ENCODE measurements at places on chromosomes 6 and 20.

DNA sequence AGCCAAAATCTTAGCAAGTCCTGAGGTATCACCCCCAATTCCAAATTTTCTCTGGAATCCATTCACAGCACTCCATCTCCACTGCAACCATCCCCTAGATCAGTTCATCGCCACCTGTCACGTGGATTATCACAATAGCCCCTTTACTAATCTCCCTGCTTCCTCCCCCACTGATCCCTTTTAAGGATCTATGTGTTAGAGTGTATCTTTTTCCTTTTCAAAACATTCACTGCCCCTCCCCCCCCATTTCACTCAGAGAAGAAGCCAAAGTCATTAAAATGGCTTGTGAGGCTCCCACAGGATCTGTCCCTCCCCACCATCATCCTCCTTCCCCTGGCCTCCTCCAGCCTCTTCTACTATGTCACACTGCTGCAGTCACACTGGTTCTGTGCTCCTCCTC lies 18.4 kb upstream of the SPAG4 start:
- DNase-seq, result no peak

GRCh38 chr6:4402477-4402976 lies 267.2 kb upstream of the ECI2 start:
- DNase-seq, result peak; percentile 10

DNA sequence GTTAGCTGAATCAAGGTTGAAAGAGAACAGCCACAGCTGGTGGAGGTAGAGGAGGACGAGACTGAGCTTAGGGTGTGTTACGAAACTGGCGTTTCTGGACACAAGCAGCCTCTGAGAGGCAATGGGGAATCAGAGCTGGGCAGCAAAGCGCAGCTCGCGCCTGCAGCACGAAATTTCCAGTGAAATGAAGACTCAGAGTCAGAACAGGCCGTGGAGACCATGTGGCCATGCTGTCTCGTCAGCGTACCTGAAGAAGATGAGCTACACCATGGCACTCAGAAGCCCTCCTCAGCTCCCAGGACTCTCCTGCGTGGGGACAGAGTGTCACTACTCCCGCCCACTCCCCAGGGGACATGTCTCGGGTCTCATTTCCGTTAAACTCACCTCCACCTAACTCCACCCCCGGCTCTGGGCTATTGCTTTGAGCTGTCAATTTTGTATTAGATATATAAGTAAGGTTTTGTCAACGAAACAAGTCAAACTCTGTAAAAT lies 256.9 kb downstream of the ERMARD start:
- no peak for DNase-seq

GRCh38 chr6:136706430-136706829 lies 85.8 kb downstream of the MAP3K5 start:
- no peak for DNase-seq

- DNase-seq, result no peak
Observed at GRCh38 chr20:56205346-56205745, 43.2 kb upstream of the MC3R start.

DNA sequence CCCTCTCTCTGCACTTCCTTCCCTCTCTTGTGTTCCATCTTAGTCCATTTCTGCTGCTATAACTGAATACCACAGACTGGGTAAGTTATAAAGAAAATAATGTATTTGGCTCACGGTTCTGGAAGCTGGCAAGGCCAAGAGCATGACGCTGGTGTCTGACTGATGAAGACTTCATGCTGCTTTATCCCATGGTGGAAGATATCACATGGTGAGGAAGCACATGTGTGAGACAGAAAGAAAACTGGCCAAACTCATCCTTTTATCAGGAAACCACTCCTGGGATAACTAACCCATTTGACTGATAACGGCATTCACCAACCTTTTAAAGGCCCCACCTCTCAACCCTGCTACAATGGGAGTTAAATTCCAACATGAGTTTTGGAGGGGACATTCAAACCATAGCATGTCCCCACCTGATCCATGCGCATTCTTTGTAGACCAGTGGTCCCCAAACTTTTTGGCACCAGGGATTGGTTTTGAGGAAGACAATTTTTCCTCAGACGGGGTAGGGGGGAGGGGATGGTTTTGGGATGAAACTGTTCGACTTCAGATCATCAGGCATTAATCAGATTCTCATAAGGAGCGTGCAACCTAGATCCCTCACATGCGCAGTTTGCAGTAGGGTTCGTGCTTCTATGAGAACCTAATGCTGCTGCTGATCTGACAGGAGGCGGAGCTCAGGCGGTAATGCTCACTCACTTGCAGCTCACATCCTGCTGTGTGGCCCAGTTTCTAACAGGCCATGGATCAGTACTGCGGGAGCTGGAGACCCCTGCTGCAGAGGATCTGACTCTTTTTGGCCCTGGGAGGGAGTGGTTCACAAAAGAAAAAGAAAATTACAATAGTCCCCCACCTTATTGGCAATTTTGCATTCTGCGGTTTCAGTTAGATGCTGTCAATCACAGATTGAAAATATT lies 71.7 kb upstream of the RNF24 start:
- DNase-seq, result no peak

GRCh38 chr6:34176261-34177031 lies 30.6 kb upstream of the GRM4 start:
- DNase-seq, result no peak

- no peak for DNase-seq
Observed at GRCh38 chr20:9923648-9924047, 84.8 kb upstream of the PAK5 start.

DNA sequence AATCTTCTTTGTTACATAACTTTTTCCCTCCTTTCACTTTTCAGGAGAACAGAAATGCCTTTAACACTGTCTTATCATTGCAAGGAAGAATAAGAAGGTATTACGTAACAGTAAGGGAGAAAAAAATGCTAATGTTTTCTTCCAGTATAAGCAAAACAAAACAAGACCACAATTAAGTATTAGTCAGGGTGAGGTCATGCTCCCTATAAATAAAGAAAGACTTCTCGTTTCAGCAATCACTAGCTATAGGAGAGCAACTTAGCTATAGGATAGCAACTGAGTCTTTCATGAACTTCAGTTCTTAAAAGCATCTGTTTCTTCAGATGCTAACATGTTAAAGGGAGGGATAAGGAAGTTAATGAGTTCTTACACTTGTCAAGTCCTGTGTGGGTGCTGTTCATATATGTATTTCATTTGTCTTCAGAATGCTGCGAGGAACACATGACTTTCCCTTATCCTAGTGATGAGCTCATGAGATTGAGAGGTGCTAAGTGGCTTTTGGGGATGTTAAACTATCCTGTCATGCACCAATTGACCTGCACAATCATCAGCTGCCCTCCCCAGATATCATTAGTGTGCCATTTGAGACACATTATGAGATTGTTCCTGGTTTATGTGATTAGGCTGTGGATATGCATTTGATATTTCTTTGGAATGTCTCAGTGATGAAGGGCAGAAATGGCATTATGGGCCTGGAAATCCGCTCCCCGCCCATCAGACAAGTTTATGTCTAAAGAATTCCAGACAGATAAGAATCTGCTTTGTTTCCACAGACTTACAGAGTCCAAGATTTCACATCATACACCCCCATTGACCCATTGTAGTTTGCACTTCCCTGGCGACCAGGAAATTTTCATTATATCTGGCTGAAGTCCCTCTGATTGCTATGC lies 37.5 kb downstream of the LAMA4 start:
- no peak for DNase-seq

- DNase-seq, result no peak
Observed at GRCh38 chr6:134449781-134450180, 131.9 kb upstream of the SGK1 start.

- no peak for DNase-seq
Observed at GRCh38 chr6:144519426-144519825, 234.3 kb downstream of the UTRN start.

DNA sequence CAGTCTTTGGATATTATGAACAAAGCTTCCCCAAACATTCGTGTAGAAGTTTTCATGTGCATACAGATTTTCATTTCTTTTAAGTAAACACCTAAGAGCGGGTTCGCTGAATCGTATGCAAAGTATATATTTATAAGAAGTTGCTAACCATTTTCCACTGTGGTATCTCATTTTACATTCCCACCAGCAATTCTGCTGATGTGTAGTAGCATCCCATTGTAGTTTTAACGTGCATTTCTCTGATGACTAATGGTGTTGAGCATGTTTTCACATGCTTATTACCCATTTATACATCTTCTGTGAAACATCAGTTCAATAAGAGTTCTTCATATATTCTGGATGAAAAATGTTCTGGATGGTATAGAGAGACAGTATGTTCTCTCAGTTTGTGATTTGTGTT lies 97.4 kb downstream of the IYD start:
- no peak for DNase-seq

DNA sequence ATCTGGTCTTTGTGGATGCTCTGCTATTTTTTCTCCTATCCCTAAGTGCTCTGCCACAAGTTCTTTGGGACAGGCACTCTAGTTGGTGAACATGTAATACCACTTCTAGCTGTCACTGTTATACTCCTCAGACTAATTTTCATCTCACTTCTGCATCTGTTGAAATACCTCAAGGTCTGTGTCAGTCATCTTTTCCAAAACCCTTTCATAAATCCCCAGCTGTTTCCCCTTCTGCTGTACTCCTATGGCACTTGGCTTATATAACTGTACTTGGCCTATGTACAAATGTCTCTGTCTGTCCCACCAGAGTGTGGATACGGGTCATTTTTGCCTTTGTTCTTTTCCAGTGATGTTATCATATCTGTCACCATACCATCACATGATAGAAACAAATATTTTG lies 124.2 kb downstream of the FHL5 start:
- DNase-seq, result no peak

DNA sequence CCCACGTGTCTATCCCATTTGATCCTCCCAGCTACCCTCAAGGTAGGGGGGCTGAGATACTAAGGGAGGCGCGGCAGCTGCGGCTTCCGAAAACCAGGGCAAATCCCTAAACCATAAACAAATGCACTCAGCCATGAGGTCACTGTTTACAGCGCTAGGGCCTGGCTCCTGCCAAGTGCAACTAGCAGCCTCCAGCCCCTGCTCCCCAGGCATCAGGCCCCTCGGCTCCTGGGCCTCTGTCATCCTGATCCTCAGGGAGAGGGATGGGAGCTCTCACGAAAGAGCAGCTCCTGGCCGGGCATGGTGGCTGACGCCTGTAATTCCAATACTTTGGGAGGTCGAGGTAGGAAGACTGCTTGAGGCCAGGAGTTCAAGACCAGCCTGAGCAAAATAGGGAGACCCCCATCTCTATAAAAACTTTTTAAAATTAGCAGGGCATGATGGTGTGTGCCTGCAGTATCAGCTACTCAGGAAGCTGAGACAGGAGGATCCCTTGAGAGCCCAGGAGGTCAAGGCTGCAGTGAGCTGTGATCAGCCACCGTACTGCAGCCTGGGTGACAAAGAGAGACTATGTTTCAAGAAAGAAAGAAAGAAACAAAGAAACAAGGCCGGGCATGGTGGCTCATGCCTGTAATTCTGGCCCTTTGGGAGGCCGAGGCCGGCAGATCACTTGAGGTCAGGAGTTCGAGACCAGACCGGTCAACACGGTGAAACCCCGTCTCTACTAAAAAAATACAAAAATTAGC lies 42.5 kb upstream of the TLDC2 start:
- DNase-seq, result no peak

- no peak for DNase-seq
Observed at GRCh38 chr6:87654875-87655454, 47.1 kb downstream of the AKIRIN2 start.

DNA sequence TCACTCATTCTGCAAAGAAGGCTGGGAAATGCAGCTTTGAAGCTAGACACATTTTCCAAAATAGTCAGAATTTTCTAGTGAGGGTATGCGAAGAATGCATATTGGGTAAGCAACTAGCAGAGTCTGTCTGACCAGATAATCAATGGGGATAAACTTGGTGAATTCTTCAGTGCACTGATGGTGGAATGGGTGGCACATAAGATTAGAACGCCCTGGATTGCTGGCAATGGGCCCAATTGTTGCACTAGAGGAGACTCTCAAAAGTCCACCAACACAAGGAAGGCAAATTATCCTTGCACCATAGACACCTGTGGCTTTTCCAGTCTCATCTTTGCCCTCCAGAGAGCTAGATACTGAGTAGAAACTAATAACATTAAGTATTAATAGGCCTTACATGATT lies 167.6 kb downstream of the PTPRT start:
- DNase-seq, result no peak

Data from hematopoietic multipotent progenitor cell (in vitro differentiated cells).